T-helper 1 cell (primary cell): ENCODE measurements at places on chromosomes 6 and 20.

DNA sequence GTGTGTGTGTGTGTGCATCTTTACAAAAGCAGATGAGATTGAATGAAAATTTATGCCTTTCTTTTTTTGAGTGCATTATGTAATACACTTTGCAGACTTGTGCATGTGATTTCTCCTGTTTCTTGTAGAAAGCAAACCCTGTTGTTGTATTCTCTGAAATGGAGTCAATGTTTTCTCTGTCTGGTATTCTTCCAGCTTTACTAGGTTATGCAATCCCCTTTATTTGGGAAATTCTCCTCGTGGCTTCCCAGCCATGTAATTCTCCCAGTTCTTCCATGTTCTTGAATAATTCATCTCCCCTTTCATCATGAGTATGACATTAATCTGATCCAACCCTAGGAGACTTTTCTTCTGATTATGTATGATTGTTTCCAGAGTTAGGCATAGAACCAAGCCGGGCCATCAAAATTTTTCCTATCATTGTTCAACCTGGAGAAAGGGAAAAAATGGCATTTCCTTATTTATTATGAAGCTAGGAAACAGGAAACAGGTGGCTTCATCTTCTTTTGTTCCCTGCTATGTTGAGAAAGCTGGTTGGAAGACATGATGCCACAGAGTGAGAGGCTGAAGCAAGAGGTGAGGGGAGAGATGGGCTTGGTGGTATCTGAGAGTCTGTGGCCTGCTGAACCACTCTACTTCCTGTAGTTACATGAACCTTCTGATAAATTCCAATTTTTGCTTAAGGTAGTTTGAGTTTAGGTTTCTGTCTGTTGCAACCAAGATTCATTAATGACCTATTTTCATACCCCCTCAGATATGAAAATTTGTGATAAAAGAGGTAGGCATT is 68.8 kb downstream of the PRL start:
- DNase-seq = no peak

- no peak for DNase-seq
Observed at GRCh38 chr6:34606477-34607265, 50.5 kb upstream of the SPDEF start.

DNA sequence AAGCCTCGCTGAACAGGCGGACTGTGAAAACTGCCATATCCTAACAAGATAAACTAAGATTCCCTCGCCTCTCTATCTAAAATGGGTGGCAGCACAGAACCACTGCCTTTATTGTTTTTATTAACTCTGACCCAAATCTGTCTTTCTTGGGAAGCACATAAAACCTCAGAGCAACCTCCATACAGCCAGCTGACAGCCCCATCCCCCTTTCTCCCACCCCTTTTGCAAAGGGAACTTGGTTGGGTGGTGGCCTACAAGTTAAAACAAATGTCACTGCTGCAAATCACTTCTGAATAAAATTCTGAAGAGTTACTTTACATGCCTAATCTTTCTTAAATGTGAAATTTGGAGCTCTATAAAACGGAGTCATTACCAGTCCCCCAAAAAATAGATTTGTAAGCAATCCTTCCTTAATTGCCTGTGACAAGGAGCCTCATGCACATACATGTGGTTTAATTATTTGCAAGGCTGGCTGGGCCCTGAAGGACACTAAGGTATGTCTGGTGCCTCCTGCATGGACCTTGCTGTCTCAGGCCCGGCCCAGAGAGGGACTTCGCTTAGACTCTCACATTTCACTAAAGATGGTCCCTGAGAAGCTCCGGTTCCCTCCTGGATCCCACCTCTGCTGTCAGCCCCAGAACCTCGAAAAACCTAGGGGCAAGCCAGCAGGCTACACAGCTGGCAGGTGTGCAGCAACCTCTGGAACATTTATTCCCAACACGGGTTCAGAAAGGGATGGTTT is 21.7 kb downstream of the PXDC1 start:
- no peak for DNase-seq

DNA sequence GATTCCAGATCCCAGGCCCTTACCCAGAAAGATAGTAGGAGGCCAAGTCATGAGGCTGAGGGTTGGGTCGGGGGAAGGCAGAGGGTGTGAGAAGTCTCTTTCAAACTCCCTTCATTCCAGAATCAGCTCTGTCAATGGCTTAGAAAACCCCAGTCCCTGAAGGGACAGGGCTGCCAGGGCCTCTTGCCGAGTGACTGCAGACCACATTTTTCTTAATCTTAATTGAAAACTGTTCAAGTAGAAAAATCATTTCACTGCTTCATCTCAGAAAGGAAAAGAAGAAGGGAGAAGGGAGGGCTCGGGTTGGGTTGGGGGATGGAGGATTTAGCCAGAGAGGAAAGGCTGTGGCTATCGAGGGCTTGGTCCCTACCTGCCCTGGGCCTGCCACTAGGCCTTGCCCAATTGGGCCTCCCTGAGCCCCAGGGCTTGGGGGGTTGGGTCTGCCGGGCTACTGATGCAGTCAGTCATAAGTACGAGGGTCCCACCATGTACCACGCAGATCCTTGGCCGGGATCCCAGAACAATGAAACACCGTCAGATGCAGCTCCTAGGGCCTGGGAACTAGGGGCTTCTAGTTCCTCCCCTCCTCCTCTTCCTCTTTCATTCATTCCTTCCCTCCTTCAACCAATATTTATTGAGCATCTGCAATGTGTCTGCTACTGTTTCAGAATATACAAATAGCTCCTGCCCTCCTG is 44.0 kb upstream of the CTNNBL1 start:
- DNase-seq = no peak

GRCh38 chr20:33086052-33086722 is 6.7 kb downstream of the BPIFB4 start:
- DNase-seq = no peak

DNA sequence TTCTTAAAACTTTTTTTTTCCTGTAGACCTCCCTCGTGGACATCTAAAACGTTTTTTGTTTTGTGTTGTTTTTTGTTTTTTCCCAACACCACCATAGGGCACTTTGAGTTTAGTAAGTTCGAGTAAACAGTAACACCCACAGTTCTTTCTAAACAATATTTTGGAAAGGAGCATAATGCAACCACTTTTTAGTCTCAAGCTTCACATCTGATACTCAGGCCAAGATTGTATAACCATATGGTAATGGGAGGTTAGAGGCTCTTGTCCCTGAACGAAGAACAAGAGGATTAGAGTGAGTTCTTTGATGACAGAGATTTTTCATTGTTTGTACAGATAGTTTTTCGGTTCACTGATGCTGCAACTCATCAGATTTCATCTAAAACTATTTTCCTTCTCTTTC is 144.6 kb downstream of the MTHFD1L start:
- DNase-seq = no peak

- no peak for DNase-seq
Observed at GRCh38 chr20:59040667-59041066, 1.9 kb downstream of the PRELID3B start.

DNA sequence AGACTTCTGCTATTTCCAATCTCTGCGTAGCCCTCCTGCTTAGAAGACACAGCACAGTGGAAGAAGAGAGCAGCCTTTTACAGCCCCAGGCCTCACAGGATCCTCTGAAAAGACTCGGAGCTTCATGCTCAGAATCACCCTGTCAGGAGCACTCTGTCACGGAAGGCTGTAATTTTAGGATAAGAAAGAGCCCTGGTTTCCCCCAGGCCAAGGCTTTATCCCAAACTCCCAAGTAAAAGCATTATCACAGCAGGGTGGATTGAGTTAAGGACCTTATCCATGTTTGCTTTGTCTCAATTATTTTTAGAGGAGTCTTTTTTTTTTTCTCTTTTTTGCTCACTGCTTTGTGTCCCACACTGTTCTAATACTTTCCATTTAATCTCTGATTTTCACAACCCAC is 39.2 kb downstream of the ANKS1A start:
- no peak for DNase-seq

DNA sequence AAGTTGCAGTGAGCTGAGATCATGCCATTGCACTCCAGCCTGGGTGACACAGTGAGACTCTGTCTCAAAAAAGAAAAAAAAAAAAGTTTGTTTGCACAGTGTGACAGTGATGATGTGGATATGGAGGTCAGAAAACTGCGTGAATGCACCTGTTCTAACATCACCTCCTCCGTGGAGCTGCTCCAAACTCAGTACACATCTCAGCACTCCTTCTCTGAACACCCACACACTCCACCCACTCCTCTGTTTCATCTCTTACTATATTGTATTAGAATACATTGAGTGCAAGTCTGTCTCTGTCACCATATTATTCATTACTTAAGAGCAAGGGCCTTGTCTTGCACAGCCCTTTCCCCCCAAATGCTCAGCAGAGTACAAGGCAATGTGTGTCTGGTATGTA is 51.5 kb upstream of the ENPP4 start:
- no peak for DNase-seq

GRCh38 chr6:70763754-70764510 is 96.2 kb downstream of the SMAP1 start:
- no peak for DNase-seq

GRCh38 chr6:98944598-98945081 is 3.1 kb downstream of the FBXL4 start:
- DNase-seq = no peak

GRCh38 chr6:137224799-137225198 is 5.6 kb upstream of the IFNGR1 start:
- DNase-seq = no peak

- no peak for DNase-seq
Observed at GRCh38 chr6:6284221-6284966, 36.1 kb downstream of the F13A1 start.

- no peak for DNase-seq
Observed at GRCh38 chr20:22496817-22497216, 87.6 kb downstream of the FOXA2 start.

- DNase-seq = no peak
Observed at GRCh38 chr20:11573507-11573906, 344.2 kb upstream of the BTBD3 start.

GRCh38 chr6:168415993-168416530 is 24.9 kb upstream of the SMOC2 start:
- no peak for DNase-seq

DNA sequence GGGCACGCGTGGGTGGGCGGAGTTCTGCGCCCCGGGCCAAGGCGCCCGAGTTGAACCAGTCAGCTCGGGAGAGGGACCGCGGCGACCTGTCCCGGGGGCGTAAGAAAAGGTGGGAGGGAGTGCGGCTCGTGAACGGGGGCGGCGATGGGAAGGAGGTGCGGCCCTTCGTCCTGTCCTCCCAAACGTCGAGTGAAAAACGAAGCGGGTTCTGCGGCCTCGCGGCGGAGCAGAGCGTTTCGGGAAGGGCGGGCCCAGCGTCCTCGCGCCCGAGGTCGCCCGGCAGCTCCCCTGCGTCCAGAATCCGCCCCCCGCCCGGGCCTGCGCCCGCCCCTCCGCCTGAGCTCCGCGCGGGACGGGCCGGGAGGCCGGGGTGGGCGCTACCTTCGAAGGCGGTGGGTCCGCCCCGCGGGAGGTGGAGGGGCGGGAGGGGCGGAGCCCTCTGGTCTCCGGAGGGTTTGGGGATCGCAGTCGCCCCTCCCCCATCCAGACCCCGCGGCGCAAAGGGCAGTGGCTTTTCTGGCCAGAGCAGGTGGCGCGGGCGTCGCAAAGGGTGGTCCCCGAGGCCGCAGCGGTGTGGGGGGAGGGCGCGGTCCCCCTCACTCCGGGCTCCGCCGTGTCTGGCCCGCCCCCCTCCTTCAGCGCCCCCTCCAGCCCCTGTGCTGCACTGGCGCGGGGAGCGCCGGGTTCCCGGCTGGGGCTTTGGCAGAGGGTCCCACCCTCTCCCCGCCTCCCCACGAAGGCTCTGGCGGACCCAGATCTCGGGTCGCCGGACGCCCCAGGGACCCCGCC is 838 bp downstream of the STMN3 start:
- no peak for DNase-seq

GRCh38 chr6:144581812-144582537 is 296.8 kb downstream of the UTRN start:
- DNase-seq = no peak

DNA sequence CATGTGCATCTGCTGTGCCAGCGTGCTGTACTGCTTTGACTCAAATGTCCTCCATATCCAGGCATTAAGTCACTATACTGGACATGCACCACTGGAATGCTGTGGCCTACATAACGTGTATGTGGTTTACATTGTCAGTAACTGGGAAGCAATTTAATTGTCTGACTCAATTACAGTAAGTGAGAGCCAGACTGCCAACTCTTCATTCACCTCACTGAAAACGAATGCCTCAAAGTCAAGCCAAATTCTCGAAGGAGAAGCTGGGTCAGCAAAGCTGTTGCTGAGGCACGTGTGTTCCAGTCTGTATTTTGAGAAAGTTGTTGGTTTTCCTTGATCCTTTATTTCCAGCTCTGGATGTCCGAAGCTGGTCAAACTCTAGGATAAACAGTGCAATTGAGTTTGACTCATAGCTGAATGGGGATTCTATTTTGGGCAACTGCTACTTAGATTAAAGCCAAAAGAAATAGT is 534.3 kb downstream of the COL12A1 start:
- DNase-seq = no peak
